Frontal cortex (tissue), 4 donors: ENCODE measurements at places on chromosomes 4 and X.

DNA sequence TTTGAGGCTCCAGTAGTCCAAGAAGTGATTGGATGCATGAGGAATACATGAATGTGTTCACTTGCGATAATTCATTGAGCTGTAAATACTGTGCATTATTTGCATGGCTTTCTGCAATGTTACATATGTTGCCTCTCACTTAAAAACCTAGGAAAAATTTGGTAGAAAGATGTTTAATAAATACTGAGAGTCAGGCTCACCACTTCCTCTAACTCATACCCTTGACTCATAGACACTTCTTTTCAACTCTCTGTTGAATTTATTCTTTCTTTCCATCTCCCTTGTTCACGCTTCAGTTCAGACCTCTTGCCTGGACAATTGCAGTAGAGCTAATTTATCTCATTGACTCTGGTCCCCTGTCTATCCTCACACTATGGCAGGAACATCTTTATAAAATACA, 35.8 kb upstream of the LEF1 start:
- no peak for DNase-seq

DNA sequence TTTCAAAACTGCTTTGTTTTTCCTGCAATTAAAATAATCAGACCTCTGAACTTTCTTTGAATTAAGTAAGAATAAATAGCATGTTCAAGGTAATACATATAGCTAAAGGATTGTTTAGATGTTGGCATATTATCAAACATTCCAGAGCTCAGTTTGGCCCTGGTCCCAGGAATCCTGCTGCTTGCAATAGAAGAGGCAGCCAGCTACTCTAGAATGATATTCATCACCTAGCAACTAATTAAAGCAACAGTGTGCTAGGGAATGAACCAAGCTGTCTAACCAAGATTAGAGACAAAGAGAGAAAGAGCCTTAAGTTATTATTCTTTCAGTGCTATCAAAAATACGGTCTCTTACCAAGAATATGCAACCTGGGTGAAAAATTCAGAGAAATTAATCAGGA, 460.9 kb downstream of the GABRG1 start:
- peak; percentile 2 for DNase-seq

- DNase-seq: no peak
Observed at GRCh38 chr4:8494218-8494617, 53.6 kb downstream of the TRMT44 start.

DNA sequence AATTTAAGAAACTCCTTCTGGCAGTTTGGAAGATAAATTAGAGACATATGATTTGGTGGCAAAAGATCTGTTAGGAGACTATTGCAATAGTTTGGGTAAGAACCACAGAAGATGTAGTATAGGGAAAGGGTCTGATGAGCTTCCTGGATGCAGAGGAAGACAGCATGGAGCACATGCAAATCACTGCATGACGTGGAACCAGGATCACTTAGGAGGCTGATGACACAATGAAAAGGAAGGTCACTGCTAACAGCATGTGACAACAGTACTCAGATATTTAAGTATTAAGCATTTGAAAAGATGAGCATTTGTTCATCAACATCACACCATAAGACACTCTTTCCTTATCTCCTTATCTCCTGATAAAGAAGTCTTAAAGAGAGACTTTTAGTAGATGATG, 167.8 kb upstream of the LDB2 start:
- DNase-seq: no peak

DNA sequence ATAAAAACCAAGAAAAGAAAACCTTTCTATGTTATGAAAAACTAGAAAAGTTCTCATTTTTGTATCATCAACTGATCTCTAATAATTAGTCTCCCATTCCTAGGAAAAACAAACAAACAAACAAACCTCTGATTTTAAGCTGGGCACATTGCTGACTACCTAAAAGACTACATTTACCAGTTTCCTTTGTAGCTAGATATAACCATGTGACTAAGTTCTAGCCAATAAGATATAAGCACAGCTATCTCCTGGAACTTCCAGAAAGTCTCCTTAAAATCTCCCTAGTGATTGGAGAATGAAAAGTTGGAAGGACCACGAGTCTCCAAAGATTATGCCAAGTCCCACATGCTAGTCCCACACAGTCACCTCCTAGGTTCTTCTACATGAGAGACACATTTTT, 108.9 kb downstream of the NR3C2 start:
- DNase-seq: no peak

DNA sequence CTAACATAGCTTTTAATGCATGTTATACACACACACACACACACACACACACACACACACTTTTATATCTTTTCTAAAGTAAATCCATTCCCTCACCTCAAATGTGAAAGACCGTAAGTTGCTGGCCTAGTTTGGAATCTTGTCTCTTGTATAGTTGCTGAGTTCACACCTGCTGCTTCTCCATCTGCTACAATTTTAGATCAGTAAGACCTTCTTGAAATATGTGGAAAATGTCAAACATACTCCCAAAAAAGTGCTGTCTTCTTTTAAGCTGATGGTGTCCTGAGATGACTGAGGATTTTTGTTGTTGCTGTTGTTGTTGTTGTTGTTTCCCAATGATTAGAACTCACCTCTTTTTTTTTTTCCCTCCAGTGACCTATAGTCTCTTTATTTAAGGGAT, 121.3 kb downstream of the SNCA start:
- DNase-seq: no peak

DNA sequence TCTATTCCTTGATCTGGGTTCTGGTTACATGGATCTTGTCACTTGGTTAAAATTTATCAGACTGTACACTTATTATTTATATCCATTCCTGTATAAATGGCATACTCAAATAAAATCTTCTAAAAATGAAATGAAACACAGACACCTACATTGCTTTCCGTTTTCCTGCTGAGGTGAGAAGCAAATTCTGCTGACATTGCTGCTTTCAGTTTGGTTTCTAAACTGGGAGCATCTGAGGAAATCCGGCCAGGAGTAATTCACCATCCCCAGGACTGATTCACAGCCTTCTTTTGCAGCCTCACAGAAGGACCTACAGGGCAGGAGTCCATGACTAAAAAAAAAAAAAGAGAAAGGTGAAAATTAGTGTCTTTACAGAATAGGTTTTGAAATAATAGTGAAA, 93.6 kb downstream of the CORIN start:
- no peak for DNase-seq

- DNase-seq: no peak
Observed at GRCh38 chr4:53010318-53010717, 148.2 kb downstream of the RASL11B start.

DNA sequence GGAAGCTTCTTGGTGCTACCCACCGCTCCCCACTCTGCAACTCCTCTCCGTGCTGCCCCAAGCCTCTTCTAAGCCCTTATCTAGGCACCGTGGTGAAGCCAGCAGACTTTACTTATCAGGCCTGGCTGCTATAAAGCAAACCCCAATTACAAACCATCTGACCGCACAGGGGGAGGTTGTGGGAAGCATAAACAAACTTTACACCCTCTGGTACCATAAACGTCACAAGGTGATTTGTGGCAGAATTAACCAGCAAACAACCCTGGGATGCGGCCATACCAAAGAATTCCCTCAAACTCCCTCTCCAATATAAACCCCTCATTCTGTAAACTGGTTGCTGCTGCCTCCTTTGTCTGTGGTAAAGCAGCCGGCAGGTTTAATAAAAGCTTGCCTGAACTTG, 55.2 kb downstream of the MAGEC2 start:
- no peak for DNase-seq

DNA sequence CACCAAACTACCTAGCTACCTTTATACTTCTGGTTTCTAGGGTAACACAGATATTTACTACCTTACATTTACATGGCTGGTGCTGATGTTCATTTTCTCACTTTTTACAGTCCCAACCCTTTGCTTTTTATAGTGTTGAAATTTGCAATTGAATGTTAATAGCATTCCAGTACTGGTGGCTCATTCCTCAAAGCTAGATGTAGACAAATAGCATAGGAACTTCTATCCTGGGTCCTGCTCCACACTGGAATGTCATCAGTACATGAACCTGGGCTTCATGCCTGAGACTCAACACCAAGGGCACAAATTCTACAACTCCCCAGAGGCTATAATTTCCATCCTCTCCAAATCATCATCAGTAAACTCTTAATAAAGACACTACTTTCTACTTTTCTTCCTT, 10.3 kb upstream of the TRMT2B start:
- DNase-seq: no peak
